ENCODE measurements at places on chromosomes 3 and 15. TPM values are rescaled to one million over a fixed set of nuclear protein-coding genes. Genes with fewer than 3 reads are reported as not detected.

P2RY12 gene
- not detected for total RNA-seq

GHSR gene
- total RNA-seq, result not detected

SAXO2 gene
- total RNA-seq, result 1.7 TPM

TIGIT gene
- 36.1 TPM for total RNA-seq

HTR3E gene
- total RNA-seq, result not detected

CYP1A2 gene
- not detected for total RNA-seq

KBTBD12 gene
- not detected for total RNA-seq

OIP5 gene
- 0.52 TPM for total RNA-seq

VIPR1 gene
- total RNA-seq, result 93.6 TPM

CPNE4 gene
- not detected for total RNA-seq

FOXB1 gene
- total RNA-seq, result 0.14 TPM

SKOR1 gene
- 0.30 TPM for total RNA-seq
